MG63 (cell line): ENCODE measurements at places on chromosomes 7 and 10. TPM values are rescaled to one million over a fixed set of nuclear protein-coding genes. Genes with fewer than 3 reads are reported as not detected.

DNA sequence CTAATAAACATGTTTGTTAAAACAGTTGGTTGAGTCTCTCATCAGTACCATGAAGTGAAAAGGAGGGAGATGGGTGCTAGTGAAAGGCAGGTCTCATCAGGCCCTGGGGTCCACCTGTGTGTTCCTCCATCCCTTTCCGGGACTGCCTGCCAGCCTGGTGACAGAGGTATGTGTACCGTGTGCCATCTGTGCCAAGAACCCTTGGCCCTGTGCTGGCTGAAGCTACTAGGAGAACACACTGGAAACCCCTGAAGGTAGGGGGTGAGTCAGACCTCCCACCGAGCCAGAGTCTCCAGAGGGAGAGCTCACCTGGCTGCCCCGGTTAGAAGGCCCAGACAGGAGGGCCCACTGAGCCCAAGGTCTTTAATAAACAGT is 2.3 kb downstream of the DDIT4 start:
- DNase-seq = peak; percentile 33

DNA sequence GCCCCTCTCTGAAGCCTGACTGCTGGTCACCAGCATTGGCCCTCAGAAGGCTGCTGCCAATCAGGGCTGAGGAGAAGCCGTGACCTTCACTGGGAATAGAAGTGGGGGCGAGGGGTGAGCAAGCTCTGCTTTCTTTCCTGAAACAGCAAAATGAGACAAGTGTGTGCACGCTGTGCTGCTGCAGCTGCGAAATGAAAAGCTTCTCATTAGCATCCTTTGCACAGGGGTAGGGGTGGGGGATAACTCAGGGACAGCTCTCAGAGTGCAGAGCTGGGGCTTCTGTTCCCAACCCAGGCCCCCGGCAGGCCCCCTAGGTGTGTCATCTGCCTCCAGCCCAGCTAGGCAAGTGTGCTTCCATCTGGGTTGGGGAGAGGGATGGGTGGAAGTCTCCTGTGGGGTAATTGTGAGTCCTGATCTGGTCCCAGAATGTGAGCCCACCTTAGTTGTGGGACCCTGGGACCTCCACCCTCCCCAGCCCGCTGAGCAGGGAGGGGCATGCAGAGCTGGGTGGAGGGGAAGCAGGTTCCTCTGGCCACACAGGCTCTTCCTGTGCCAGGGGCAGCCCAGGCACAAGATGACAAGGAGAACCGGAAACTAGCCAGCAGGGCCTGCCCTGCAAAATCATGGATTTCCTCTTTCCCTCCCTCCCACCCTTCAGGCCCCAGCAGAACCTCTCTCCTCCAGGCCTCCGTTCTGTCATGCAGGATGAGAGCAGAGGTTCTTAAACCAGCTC is 22.2 kb downstream of the ZNF467 start:
- no peak for DNase-seq

DNA sequence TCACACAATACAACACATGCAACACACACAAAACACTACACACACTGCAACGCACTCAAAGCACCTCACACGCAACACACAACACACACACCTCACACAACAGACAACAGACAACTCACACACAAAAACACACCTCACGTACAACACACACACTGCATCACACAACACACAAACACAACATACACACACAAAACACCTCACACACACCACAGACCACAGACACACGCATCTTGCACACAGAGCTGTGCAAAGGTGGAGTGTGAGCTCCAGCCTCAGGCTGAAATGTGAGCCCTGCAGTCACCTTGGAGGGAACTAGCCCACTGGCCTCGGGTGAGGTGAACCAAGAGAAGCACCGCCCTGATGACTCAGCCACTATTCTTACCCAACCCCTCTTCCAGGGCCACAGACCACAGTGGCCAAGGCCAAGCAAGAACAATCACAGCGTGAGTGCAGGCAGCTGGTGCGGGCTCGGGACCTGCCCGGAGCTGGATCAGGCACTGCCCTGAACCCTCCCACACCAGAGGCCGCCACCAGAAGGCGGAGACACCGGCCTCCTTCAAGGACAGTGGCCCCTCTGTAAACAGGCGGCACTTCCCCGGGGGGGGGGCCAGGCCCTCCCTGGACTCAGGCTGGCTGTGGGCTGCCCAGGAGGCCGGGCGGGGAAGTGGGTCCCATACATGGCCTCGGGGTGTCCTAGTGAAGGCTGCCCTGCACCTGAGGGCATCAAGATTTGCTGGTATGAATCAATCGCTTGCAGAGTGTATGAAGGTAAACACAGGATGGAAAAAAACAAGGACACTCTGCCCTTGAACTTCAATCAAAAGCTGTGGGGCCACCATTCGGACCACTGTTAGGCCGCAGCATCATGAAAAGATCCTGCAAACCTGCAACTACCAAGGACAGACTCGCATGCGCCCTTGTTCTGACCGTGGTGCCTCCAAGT is 106.7 kb downstream of the TNS3 start:
- peak; percentile 95 for DNase-seq

GRCh38 chr7:68461430-68461829 is 1136.8 kb upstream of the AUTS2 start:
- peak; percentile 35 for DNase-seq

- DNase-seq = no peak
These were observed 20.3 kb upstream of the WNT8B start for GRCh38 chr10:100442548-100442947.

DNA sequence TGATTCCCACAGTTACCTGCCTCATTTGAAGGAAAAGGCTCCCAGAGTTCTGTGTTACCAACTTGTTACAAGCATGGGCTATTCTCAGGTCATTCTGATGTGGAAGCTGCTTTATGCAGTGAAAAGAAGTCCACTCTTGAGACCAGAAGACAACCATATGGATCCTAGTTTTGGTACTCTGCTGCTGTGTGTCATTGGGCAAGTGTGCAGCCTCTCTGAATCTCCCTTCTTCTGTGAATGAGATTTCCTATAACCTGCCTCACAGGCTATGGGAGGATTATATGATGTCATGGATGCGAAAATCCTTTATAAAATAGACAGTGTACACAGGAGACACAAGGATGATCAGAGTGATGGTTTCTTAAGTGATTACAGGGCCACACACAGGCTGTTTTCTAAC is 166.1 kb downstream of the ARID5B start:
- DNase-seq = no peak

GRCh38 chr7:132705146-132705545 is 128.9 kb upstream of the PLXNA4 start:
- DNase-seq = no peak

- DNase-seq = peak; percentile 62
These were observed 50.5 kb downstream of the STK32C start for GRCh38 chr10:132257271-132257670.

DNA sequence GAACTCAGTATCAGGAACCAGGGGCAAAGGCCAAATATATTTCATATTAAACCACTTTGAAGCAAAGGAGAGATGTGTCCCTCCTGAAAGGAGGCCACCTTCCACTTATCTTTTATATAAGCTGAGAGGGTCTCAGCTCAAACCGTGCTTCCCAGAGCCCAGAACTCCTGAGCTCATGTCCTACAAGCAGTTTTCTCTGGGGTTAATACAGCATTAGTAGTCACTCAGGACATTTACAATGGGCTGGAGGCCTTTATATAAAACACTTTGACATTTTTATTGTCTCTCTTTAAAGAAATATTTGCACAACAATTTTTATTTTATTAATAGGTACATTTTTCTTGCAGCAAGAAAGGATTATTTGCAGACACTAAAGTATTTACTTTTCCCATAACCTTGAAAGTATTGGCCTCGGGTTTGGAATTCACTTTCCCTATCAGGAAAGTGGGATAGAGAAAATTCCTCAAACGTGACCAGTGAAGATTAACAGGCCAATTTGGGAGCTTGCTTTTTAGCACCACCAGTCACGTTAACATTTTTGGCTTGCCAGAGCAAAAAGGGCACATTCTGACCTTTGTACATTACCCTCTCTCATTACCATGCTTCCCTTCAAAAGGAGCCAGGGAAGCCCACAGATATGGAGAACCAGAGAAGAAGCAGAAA is 464.9 kb upstream of the NRP1 start:
- peak; percentile 8 for DNase-seq

- DNase-seq = no peak
These were observed 52.9 kb downstream of the PFKFB3 start for GRCh38 chr10:6255548-6256061.

DNA sequence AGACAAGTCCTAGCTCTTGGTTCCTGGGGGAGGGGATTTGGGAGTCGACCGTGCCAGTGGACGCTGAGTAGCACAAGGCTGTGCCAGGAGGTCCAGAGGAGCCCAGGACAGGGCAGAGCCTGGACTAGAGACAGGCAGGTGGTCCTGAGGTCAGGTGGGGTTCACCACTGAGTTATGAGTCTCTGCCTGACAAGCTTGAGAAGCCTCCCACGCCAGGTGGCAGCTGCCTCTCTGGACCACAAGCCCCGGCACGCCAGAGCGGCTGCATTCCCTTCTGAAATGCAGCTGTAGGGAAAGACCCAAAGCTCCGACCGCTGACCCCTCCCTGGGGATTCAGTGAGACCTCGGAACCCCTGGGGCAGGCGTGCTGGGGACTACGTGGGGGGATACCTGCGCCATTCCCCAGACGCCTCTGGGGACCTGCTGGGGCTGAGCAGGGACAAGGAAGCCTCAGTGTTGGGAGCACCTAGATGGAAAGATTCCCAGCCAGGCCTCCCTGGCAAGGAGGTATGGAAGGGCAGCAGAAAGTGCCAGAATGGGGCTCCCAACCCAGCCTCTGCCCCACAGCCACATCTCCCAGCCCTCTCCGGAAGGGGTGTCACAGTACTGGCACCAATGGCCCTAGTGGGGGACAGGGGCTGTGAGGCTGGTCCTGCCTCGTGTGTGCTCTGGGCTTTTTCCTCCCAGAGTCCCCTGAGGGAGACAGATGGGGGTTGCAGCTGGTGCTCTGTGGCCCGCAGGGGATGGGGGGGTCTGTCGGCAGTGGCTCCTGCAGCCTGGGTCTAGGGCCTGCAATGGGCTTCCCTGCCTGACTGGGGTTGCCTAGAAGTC is 29.0 kb downstream of the PDGFA start:
- DNase-seq = no peak

DNA sequence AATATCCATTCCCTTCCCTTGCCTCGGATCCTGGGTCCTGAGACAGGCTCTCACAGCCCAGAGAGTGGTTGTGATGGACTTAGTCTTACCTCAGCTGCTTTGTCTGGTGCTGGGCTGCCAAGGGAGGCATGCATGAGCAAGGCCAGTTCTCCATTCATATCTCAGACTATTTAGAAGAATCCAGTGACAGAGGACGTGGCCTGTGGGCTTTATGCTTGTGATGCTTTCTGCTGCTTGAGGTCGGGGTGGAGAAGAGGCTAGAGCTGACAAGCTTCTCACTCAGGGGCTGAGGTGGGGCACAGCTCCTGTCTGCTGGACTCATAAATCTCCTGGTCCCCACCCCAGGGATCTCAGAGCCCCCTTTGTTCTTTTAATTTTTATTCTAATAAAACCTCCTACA is 66.8 kb downstream of the DNAJC12 start:
- no peak for DNase-seq

- no peak for DNase-seq
These were observed 4.5 kb upstream of the ATP6V0E2 start for GRCh38 chr7:149869291-149869650.

- DNase-seq = no peak
These were observed 239.7 kb upstream of the LRGUK start for GRCh38 chr7:133887459-133887858.

DNA sequence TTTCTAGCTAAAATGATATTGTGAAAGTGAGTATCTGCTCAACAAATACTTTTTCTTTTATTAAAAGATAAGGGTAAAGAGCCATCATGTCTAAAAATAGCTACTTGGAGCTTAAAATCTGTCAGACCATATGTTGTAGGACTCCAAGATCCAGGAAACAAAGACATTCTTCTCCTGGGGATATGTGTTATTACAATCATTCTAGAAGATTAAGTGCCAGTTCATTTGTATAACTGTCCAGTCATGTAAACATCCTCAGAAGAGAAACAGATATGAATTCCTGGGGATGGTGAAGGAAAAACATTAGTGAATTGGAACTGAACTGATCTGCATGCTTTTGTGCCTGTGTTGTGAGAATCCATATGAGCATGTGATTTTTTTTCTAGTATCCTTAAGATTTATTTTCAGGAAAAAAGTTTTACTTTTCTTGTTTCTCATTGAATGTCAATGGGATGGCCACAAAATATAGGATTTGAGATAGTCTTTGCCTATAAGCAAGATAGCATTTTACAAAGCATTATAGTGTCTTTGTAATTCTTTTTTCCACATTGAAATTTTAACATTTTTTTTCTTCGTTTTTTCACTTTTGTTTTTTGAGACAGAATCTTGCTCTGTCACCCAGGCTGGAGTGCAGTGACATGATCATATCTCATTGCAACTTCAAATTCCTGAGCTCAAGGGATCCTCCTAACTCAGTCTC is 14.4 kb upstream of the MTERF1 start:
- no peak for DNase-seq

DNA sequence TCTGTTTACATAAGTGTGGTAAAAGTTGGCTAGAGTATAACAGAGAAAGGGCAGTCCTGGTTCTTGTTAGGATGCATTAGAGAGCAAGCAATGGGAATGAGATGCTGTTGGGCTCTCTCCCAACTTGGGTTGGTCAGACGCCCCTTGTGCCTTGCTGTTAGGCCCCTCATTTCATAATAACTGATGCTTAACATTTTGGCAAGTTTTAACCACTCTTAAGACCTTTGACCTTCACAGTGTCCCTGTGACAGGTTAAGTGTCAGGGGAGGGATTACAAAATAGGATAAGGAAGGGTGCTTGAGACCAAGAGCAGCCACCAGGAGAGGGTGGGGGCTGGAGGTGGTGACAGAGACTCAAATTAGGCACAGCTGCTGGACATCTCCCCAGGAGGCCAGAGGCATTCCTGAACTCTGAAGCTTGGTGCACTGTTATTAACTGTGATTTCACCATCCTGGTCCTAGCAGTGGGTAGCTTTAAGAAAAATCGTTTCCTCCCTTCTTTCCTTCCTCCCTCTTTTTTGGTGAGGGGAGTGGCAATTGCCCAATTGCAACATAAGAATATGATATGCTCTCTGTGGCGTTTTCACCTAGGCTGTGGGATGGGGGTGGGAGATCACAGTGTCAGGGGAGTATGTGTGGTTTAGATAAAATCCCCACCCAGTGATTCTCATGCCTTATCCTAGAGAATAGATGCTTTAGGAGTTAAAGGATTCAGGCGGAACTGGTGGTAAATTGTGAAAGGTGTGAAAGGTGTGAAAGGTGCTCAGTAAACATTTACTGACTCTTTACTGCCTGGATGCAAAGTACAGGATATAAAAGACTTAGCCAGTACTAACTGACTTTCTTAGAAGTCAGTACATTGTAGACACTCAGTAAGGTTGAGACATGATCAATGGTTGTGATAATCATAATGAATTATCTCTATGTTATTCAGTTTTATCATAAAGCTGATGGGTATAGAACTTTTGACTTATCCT is 270.5 kb downstream of the BICC1 start:
- peak; percentile 14 for DNase-seq

The ADD3 gene
- total RNA-seq = 14.1 and 40.2 TPM in 2 replicates

The SPRN gene
- not detected in 2 replicates for total RNA-seq

The SLC13A1 gene
- not detected in 2 replicates for total RNA-seq

The SLK gene
- 19.0 and 31.0 TPM in 2 replicates for total RNA-seq

The THSD7A gene
- not detected in 2 replicates for total RNA-seq

The PMPCB gene
- total RNA-seq = 44.3 and 56.3 TPM in 2 replicates

The SEPHS1 gene
- 82.1 and 109 TPM in 2 replicates for total RNA-seq

The CALHM1 gene
- total RNA-seq = not detected in 2 replicates

The PSMA2 gene
- total RNA-seq = 168 and 287 TPM in 2 replicates
